ENCODE measurements at places on chromosomes 4 and X.

DNA sequence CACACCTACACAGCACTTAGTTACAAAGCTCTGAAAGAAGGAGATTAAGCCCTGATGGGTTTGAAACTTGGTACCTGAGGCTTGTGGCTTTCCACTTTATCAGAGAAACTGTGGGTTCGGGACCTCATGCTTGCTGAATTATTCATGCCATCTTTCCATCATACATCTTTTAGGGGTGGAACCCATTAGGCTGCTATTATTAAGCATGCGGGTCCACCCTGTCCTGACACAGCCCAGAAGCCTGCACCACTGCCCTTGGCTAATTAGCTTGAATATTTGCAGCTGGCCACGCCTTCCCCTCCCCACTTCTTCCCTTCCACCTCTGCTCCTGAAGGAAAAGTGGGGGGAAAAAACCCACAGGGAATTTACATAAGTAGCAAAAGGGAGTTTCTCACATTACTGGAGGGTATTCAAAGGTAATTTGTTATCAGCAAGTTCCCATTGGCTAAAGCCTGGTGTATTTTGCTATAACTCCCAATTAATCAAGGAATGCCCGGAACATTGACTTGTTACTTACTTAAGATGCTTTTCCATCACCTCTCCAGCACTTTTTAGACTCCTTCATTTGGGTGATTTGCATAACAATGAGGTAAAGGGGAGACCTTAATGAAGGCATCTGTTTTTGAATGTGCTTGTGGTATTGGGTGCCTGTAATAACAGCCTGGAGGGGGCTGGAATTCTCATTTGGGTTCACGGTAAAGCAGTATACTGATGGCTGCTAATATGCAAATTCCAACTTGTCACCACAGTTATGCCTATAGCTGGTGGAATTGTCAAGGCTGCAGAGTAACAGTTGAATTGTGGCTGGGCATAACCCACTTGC is 231.7 kb upstream of the GATB start:
- no peak for DNase-seq

DNA sequence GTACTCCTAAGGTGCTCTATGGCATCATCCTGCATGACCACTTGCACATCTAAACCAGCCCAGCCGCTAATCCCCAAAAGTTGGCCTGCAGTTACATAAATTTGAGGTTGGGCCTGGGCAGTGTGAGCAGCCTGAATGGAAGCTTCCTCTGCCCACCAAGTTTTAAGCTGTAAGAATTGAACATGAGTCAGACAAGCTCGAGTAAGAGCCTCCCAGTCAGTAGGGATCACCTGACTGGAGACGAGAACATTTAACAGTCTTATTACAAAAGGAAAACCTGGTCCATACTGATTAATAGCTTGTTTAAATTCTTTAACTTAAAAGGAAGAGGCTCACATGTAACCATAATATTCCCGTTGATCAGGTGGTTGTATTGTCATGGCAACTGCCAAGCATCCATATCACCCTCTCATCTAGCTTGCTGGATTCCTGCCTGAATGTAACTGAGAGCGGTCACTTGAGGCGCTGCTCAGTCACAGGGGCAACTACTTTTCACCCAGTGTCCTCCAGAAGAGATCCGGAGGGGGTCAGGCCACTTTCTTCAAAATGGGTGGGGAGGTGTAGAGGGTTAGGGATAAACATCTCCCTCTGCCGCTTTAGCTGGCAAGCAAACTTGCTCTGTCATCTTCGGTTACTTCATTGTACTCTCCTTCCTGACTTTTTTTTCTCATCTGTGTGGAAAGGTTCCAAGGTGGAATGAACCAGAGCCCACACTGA is 56.6 kb upstream of the WDR1 start:
- DNase-seq: no peak

DNA sequence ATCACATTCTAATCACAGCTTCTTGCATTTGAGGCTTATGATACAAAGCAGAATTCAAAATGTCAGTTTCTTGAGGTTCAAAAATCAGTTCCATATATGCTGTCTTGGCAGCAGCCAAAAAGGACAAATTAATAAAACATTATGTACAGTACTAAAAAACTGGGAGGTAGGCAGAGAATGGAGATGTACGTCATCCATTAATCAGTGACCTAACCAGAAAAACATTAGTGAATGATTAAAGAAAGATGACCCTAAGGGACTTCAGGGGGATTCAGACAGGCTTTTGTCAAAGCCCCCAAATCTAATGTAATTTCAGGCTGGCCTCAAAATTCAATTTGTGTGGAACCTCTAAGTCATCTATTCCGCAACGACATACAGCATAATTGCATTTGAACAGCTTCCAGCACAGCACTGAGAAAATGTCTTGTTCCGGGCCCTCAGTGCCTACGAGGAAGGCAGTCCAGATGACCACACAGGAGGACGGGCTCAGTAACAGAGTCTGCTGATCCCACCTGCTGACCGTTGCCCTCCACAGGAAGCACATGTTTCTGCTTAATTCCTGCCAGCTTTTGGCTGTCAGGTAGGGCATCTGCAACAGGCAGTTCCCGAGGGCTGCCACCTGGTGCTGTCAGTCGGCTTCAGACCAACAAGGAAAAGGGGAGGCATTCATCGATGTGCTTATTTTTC is 83.8 kb upstream of the HHIP start:
- DNase-seq: no peak

- no peak for DNase-seq
These were observed 54.8 kb downstream of the CASP6 start for GRCh38 chr4:109648266-109648996.

- DNase-seq: no peak
These were observed 43.9 kb downstream of the PTTG2 start for GRCh38 chr4:38004062-38004461.

- no peak for DNase-seq
These were observed 1.0 kb downstream of the NDST3 start for GRCh38 chr4:118035309-118035708.

DNA sequence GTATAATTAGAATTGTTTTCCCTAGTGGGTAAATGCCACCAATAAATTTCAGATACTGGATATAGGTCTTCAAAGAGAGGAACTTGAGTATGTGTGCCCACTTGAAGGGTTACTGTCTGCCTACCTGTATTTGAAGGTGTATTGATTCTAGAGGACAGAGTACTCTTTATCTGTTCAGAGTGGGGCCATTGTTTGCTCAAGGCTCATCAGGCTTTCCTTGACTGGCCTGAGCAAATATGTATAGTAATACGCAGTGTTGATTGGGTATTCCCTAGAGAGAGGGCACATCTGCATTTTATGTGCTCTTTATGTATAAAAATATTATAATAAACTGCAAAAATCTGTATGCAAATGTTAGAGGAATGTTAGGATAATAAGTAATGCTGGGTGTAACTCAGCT is 23.7 kb downstream of the RP2 start:
- DNase-seq: no peak

GRCh38 chr4:79237851-79238250 is 88.0 kb downstream of the NAA11 start:
- DNase-seq: no peak

DNA sequence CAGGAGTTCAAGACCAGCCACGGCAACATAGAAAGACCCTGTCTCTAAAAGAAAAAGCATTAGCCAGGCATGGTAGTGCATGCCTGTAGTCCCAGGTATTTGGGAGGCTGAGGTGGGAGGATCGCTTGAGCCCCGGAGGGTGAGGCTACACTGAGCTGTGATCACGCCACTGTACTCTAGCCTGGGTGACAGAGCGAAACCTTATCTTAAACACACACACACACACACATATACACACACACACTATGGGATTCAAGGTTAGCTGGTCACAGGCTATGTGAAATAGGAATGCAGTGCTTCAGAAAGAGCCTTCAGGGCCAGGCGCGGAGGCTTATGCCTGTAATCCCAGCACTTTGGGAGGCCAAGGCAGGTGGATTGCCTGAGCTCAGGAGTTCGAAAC is 23.5 kb downstream of the NLGN3 start:
- DNase-seq: no peak

- no peak for DNase-seq
These were observed 33.4 kb downstream of the SEPTIN6 start for GRCh38 chrX:119659522-119659921.

DNA sequence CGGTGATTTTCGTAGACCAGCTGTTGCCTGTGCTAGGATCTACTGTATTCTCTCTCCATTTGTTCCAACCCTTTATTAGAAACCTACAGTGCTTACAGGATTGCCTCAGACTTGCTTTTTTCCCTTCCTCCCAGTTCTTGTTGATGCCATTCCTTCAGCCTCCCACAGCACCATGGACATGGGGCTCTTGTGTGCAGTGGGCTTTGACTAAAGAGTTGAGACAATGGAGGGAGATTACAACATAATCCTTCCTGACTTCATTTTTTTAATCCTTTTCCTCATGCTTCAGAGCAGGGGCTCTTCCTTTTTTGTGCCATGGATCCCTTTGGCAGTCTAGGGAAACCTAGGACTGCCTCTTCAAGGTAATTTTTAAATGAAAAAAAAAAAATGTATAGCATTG is 92.1 kb downstream of the BMPR1B start:
- no peak for DNase-seq

GRCh38 chr4:160175064-160175643 is 1072.3 kb downstream of the RAPGEF2 start:
- DNase-seq: no peak

- no peak for DNase-seq
These were observed 180.6 kb downstream of the OPHN1 start for GRCh38 chrX:68252664-68253063.

GRCh38 chrX:119465555-119465954 is 2.7 kb upstream of the SLC25A5 start:
- DNase-seq: no peak

DNA sequence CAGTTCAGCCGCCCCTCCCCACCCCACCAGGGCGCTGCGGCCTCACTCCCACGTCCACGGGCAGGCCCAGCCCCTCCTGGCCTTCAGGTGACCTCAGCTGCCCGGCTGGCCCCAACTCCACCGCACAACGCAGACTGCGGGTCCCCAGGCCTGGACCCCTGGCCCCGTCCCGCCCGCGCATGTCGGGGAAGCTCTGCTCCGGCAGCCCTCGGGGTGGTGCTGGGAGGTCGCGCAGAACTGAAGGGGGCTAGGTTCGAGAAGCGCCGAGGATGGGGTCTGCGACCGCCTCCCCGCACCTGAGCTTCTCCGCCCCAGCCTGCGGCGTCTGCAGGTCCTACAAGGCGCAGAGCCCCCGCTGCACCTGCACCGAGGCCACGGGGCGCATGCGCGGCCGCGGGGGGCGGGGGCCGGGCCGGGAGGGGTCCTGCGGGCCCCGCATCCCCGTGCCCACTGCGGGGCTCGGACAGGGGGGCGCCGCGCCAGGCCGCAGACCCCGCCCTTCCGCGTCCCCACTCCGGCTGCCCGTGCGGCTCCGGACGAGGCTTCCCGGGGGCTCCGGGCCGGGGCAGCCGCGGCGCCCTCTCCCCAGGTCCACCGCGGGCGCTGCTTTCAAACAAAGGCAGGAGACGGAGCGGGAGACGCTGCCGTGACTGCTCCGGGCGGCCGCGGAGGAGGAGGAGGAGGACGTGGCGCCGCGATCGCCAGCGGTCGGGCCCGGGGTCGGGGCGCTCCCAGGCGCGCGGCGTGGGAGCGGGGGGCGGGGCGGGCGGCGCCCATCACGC is 672 bp upstream of the NAT8L start:
- no peak for DNase-seq

DNA sequence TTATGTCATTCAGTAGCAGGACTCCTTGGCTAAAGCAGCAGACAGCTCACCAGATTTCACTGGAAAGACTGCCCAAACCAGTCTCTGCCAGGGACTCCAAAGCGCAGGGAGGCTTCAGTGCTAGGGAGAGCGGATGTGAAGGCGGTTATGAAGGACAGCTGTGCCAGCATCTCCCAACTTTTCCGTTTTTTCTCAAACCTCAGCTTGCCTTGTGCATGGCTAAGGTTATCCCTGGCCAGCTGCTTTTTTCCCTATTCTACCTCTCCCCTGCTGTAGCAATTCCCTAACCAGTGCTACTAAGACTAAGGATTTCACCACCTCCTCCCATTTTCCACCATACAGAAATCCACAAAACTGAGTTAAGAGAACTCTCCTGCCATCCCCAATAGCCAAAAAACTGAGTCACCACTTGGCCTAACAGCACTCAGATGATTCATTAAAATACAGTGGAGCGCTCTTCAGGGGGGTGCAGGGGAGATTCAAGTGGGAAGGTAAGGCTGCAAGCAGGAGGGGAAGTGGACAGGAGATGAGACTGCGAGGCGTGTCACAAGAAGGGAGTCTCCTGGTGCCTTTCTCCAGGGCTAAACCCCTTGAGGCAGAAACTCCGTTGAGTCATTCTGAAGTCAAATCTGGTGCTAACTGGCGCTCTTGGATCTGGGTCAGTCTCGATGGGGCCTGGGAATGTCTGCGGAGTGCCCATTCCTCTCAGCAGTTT is 90.7 kb downstream of the PALLD start:
- no peak for DNase-seq

DNA sequence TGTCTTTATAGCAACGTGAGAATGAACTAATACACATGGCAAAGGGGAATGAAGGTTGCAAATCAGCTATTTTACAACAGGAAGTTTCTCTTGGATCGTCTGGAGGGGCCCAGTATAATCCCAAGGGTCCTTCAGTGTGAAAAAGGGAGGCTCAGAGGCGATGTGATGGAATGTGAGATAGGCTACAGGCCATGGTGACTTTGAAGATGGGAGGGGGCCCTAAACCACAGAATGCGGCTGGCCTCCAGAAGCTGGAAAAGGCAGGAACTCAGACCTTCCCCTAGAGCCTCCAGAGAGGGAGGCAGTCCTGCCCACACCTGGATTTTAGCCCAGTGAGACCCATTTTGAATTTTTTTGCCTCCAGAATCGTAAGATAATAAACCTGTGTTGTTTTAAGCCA is 69.4 kb upstream of the PGM2 start:
- no peak for DNase-seq

DNA sequence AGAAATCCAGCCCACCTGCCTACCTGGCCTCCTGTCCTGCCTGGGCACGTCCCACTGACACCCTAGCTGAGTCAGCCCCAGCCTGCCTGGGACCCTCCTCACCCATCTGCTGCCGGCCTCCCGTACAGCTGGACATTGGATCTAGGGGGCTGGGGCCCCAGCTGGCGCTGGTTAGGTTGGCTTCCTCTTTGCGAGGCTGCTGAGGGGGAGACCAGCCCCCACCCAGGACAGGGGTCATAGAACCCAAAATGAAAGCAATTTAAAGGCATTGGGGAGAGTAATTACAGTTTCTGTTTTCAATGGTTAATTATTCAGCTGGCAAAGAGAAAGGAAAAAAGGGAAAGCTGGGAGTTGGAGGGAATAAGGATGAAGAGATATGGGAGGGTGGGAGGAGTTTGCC is 15.8 kb downstream of the EFNB1 start:
- no peak for DNase-seq

DNA sequence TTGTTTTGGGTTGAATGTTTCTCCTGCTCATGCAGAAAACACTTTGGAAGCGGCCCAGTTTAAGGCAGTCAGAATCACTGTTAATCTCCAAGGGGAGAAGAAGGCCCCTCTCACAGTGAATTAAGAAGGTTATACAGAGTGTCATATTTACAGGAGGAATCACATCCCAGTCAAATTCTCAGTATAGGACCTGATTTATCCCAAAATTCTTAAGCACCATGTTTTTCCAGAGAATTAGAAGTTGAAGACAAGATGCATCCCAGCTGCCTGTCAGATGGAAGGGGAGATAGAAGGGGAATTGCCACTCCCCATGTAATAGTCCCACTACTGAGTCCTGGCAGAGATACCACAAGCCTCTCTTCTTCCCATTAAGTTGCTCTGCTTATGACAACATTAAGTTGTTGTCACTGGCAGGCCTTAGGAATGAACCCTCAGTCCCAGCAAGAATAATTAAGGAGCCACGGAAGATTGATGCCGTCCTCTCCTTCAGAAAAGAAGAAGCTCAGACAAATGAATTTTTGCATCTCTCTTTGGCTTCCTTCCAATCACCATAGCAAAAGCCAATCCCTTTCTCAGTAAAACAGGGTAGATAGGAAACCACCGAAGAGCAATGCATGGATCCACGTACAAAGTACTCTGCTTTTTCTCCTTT is 138.4 kb downstream of the LDB2 start:
- no peak for DNase-seq

Measured in activated T-helper 1 cell treated with Interleukin-2 at 50 U/mL for 16 hours (primary cell).